ENCODE measurements at places on chromosomes 4 and X. TPM values are rescaled to one million over a fixed set of nuclear protein-coding genes. Genes with fewer than 3 reads are reported as not detected.

GRCh38 chr4:143337600-143338287 lies 1.1 kb downstream of the GAB1 start:
- DNase-seq = peak; percentile 72

DNA sequence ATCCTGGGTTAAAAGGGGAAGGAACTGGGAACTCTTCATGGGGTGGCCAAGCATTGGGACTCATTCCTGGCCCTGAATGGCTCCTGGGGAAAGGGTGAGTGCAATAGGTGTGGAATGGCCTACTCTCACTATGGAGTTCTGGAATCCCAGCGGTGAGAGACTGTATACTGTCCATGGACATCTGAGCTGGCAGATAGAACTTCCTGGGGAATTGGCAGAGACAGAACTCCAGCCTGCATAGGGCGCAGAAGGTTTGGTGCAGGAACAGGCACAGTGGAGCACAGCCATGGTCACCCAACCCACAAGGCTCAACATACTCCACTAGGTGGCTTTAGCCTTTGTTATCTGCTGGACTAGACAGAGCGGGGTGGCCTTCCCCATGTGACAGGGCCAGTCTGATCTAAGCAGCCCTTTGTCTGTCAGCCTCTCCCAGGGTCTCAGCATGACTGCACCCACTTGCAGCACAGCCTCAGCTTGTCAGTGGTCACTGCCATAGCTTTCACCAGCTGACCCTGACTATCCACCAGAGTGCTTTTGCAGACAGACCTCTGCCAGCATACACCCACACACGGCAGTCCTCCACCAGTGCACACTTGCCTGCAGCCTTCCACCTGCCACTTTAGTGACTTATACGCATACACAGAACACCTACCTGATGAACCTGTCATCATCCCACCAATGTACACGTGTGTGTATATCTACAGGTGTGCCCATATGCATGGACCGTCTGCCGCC lies 48.4 kb downstream of the TECRL start:
- peak; percentile 10 for DNase-seq

DNA sequence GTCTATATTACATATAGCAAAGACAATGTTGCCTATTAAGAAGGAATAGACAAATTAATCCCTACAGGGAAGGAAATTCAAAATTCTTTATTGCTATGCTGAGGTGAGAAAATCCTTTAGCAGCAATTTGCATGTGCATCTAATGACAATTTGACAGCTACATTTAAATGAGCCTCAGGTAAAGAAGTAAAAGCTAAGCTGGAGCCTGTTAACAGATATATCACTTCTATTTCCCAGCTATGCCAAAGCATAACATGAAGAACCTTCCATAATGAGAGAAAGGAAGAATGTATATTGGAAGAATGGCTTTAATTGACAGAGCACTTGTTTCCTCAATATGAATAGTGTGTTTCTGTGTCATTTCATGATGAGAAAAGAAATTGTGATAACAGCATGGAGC lies 71.6 kb downstream of the BMP3 start:
- DNase-seq = no peak

GRCh38 chr4:146053891-146054290 lies 115.3 kb upstream of the ZNF827 start:
- DNase-seq = no peak

Gene ZNF280C
- total RNA-seq = 1.4 TPM

DNA sequence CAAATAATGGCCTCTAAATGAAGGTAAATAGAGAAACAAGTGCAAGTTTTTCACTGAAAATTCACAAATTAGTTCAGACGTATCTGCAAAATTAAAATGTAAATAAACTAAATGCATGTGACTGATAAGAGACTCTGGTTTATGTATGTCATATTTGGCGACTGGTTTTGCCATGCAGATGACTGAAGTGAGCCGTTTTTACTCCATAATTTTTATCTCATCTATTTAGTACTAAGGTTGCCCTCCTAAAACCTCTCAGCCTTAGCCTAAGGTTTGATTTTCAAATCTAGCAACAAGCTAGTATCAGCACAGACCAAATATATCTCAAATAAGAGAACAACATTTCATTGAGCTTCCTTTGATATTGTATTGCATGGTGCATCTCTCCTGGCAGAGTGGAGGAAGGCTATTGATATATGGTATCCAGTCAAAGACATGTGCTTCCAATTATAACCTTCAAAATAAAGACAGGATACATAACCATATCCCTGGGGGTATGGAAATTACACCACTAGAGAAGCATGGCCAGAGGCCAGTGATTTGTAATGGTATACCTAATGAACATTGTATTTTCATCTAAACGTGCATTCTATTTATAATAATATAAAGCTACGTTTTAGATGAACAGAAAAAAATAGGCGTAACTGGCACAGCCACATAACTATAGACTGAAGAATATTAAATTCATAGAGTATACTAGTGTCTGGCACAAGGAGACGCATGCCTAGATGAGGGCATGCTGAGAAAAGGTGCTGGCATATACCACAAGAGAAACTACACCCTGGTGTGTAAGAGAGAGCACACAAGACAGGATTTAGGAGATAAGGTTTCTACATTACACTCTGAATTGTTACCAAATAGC lies 392.6 kb upstream of the INTU start:
- no peak for DNase-seq

Gene MTNR1A
- total RNA-seq = not detected
